Caudate nucleus (tissue), 63 donors: ENCODE measurements at places on chromosomes 2 and 18.
A peak's percentile ranks its signal among the peaks of the same experiment; 100 is the strongest.

GRCh38 chr18:10490401-10491165, 35.2 kb upstream of the NAPG start:
- DNase-seq: no peak

GRCh38 chr2:95266781-95267430, 7.3 kb upstream of the PROM2 start:
- no peak for DNase-seq

GRCh38 chr2:126761981-126762878, 106.3 kb downstream of the GYPC start:
- no peak for DNase-seq

GRCh38 chr2:174058026-174058425, 92.9 kb upstream of the SP3 start:
- DNase-seq: no peak

GRCh38 chr18:32530947-32531651, 60.4 kb upstream of the GAREM1 start:
- DNase-seq: no peak

- no peak for DNase-seq
These were observed 134.7 kb upstream of the GALNT5 start for GRCh38 chr2:157122776-157123175.

DNA sequence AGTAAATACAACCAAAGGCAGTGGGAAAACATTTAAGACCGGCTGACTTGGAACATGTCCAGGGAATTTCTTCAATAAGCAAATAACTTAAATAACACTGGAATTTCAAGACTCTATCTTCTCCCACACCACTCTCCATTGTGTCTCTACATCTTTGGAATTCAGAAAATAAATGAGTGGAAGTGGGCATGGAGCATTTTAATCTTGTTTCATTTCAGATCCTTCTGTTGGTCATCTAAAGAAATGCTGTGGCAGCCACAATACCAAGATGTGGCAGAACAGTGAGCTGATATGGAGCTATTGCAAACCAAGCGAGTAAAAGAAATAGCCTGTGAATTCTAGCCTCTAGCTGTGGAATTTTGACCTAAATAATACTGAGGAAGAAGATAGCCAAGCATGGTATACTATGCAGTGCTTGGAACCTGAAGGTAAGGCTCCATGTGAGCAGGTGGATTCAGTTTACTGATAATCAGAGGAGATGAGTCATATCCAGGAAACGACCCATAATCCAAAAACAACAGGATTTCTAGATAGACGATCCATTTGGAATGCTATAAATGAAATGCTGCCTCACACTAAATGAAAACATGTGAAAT, 157.1 kb upstream of the SCN7A start:
- DNase-seq: no peak

GRCh38 chr2:224175538-224175937, 136.5 kb upstream of the SERPINE2 start:
- no peak for DNase-seq

- DNase-seq: no peak
These were observed 131.5 kb upstream of the CTDP1 start for GRCh38 chr18:79548077-79548450.

- no peak for DNase-seq
These were observed 55.5 kb downstream of the SGPP2 start for GRCh38 chr2:222479859-222480258.

GRCh38 chr2:175855794-175856453, 146.1 kb downstream of the LNPK start:
- DNase-seq: no peak

DNA sequence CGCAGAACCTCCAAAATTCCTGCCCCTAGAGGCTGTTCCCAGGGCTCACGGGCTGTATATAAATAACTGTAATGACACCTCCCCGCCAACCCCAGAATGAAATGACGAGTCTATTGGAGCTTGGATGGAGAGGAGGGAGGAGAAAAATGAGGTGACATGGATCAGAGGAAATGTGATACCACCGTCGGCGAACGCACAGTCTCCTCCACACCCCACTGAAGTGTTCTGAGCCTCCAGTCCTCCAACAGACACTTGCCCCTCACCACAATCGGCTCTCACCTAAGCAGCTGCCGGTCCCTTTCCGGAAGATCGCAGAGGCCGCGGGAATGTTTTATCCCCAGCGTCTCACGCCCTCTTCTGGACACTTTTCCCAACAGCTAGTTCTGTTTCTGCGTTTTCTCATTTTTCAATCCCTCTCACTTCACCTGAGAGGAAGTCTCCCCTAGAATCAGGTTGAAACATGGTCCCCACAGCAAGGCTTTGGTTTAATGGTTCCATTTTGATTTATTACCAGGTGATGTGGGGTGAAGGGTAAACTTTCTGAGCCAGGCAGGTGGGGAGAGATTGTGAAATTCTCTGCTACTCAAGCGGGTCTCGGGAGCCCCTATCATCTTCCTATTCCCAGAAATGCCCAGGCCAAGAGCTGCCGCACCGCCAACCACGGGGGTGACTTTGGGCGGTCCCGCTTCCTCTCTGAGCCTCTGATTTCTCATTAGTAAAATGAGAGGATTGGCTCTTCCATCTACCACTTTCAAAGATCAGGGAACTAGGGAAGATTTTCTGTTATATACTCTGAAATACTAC, 9.1 kb upstream of the MYO5B start:
- DNase-seq: no peak

DNA sequence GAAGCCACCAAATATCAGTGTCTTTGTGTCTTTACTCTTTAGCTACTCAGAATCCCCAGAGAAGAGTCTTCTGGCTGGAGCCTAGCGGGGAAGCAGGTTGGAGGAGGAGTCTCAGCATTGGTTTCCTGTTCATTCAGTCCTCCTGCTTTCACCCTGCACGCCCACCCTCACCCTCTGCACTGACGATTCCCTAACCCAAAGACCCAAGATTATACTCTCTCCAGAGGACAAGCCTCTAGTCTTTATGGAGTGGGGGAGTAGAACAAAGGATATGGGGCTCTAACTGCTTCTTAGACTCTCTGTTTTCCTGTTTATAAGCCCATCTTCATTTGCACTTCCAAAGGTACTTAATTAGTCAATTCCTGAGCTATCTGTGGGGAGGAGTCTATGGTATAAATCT, 338.8 kb downstream of the AGPS start:
- DNase-seq: no peak

DNA sequence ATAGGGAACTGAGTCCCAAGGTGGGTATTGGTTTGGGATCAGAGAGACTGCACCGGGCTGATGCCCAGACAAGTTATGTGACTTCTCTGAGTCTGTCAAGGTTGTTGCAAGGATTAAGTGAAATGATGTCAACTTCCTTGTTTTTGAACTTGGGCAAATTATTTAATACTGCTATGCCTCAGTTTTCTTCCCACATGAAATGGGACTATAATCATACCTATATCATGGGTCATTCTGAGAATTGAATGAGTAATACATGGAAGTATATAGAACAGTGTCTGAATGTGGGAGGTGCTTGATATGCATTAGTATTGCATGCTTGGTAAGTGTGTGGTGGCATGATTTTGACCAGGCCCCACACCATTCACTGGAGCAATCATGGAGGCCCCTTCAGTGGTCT, 99.0 kb downstream of the PRKCE start:
- no peak for DNase-seq

DNA sequence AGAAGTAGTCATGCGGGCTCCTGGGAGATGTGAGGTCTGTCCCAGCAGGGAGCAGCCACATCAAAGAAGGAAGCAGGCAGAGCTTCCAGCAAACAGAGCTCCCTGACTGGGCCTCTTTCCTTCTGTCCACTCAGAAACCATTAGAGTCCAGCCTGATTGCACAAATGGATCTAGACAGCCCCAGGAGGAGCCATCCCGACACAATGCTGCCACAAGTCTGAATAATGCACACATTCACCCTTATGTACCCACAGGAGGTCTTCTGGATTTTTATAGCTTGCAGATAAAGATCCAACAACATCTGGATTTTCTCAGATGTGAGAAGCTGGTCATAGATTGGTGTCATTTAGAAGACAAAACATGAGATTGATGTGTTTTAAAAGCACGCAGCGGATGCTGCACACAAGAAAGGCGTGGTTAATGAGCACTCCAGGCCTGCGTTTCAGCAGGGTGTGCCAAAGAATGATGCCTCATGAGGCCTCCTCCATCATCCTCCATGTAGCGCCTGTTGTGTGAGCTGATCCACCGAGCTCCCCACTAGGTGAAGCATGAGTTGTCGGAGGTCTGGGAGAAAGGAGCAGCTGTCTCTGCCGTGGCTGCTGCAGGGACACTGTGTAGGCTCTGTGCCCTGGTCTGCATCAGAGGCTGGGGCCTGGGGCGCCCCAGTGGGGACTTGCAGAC, 60.6 kb downstream of the MTCL1 start:
- no peak for DNase-seq

- no peak for DNase-seq
These were observed 77.7 kb upstream of the FBXO11 start for GRCh38 chr2:47984041-47984440.

GRCh38 chr2:135050132-135050531, 2.0 kb upstream of the RAB3GAP1 start:
- DNase-seq: no peak

DNA sequence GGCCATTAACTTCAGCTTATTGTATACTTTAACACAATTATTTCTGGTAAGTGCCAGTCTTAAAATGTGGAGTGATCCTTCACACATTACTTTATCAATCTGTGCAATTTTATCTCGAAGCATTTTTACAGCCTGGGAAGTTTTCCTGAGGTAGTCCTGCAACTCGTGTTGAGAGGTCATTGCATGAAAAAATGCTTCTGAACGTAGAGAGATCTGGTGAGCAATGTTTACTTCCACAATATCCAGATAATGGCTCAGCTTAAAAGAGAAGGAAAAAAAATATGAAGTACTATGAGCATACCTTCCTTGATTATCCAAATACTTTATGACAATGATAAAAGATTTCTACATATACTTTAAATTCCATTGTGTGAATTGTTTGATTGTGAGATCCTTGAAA, 57.0 kb downstream of the VPS54 start:
- DNase-seq: no peak

GRCh38 chr2:157874997-157875640, 1.0 kb downstream of the ACVR1 start:
- DNase-seq: peak; percentile 9

DNA sequence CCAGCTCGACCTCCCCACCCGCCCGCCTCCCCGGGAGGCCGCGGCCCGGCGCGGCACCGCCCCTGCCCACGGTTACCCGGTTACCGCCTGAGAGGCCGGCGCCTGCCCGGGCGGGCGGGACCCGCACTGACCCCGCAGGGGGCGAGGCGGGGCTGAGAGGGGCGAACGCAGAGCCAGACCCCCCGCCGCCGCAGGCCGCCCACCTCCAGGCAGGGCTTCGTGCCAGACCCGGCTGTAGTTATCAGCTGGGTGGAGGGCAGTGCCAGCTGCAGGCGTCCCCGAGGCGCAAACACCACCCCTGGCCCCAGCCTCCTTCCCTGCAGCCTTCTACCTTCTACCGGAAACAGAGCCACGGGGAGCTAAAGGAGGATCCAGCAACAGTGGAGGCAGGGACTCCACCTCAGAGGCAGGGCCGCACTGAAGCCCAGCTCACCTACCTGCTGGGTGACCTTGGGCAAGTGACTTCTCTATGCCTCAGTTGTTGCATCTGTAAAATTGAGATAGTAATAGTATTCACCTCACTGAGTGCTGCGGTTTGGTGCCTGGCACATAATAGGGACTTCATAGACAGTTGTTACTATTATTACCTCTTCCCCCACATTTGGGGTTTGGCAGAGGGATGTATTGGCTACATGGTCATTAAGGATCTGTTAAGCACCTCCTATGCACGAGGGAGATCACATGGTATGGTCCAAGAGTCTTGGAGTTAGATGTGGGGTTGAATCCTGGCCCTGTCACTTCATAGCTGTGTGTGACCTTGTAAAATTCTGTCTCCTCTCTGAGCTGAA, 231.6 kb upstream of the SMAD2 start:
- no peak for DNase-seq

- DNase-seq: no peak
These were observed 55.6 kb downstream of the C1QL2 start for GRCh38 chr2:119102964-119103363.

DNA sequence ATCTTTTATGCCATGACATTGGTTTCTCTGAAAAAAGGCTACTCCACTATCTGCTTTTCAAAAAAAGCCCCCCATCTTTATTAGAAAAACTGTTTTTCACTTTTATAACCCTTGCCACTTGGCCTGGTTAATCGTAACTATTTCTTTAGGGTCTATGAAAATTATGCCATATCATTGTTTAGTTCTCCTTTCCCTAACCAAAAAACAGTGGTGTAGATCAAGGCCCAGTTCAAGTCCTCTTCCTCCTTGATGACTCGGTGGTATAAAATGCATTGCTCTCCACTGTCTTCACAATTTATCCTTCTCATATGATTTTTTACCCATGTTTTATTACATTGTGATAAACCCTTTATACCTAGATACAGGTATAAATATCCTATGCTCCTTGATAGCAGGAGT, 205.5 kb downstream of the ZNF521 start:
- no peak for DNase-seq

GRCh38 chr2:150034665-150035064, 447.1 kb upstream of the MMADHC start:
- DNase-seq: no peak

GRCh38 chr2:20179755-20180594, 45.0 kb downstream of the SDC1 start:
- no peak for DNase-seq

GRCh38 chr2:24734741-24735140, 58.5 kb downstream of the PTRHD1 start:
- DNase-seq: no peak

DNA sequence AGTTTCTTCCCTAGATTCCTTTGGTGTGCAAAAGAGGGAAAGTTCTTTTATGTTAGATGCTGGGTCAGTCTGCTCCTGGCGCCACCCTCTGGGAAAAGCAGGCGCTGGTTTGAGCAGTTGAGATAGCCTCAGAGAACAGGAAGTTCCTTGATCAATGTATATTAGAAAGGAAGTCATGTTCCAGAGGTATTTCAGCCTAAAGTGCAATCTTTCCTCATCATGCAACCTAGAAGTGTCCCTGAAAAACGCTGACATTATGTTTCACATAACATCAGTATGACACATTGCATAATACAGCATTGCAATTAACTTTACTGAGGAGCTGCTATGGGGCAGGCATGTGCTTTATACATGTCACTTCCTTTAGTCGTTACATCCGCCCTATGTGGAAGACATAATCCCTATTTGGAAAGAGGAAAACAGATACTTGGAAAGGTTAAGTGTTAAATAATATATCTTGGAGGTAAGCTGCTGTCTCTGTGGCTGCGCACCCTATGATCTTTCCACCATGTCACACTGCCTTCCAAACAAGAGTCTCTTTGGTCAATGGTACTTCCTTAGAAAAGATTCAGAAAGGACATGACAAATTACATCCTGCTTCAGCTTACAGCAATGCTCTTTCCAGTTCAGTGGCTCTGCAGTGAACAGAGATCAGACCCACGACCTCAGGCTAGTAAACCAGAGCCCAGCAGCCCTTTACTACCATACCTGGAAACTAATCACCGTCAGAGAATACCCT, 369.7 kb downstream of the RAD51AP2 start:
- no peak for DNase-seq

- DNase-seq: no peak
These were observed 57.9 kb downstream of the HDLBP start for GRCh38 chr2:241257419-241258032.

- no peak for DNase-seq
These were observed 81.5 kb upstream of the SMAD2 start for GRCh38 chr18:48011926-48012465.

GRCh38 chr2:45607701-45608100, 3.4 kb downstream of the SRBD1 start:
- DNase-seq: no peak
